Renal pelvis (tissue), 12 donors: ENCODE measurements at places on chromosomes 4 and X.

DNA sequence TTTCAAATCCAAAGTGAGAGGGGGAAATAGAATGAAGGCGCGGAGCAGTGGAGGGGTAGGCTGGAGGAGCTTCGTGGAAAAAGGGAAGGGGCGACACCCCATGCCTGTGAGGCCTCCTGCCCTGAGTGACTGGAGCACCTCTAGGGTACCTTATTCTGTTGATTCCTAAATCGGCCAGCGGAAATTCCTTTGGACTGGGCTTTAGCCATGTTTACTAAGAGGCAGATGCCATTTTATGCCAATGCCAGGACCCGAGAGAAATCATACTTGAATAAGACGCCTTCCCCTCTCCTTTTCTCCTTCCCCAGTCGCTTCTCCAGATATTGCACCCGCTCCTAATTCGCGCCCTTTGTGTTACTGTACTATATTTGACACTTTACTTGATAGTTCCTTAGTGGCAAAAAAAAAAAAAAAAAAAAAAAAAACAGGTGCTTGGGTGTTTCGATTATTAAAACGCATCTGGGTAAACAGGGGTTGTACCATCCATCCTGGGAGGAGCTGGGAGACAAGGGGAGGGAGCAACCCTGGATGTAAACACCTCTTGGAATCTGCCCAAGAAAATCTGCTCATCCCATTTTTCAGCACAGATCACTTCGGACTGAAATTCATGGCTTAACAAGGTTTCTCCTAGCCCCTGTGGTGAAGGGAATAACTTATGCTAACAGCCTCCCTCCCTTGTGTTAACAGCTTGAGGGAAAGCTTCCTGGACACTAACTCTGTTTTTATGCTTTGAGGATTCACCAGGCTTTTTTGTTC, 1.5 kb downstream of the BMP3 start:
- no peak for DNase-seq

GRCh38 chr4:8537041-8537461, 43.1 kb upstream of the GPR78 start:
- DNase-seq = no peak

- no peak for DNase-seq
These were observed 31.4 kb downstream of the SSX5 start for GRCh38 chrX:48165241-48165640.

DNA sequence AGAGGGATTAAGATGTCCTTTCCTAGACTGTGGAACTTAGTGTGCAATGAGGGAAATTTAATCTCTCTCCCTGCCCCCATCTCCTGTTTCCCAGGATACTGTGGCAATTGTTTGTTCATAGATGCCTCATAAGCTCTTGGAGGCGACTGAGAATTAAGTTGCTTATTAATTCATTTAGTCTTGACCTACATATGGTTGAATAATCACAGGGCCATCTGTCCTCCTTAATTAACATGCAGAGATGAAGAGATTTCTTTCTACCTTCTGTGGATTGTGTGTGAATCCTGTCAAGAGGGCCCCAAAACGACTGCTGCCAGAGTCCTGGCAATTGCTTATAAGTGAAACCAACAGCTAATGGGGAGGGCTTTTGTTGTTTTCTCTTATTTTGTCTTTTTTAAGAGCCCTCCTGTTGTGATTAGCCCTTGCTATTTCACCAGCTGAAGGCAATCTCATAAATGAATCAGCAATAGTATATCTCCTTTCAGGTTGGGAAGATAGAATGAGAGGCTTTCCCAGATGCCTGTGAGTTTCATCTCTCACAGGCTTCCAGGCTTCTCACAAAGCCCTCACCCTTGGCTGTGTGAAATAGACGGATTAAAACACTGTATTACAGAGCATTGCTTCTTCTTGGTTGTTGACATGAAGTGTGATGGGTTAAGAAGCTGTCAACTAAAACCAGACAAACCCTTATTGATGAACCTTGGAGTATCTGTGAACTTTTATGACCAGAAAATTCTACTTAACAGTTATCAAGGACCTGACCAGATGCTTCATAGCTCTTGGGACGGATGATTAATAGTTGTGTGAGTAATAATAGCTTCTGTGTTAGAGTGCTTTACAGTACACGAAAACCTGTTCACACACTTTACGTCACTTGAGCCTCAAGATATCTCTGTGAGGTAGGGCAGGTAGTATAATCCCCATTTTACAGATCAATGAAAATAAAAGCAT, 58.5 kb downstream of the PGRMC2 start:
- DNase-seq = peak; percentile 36

- no peak for DNase-seq
These were observed 21.2 kb upstream of the TAB3 start for GRCh38 chrX:30910124-30910860.

DNA sequence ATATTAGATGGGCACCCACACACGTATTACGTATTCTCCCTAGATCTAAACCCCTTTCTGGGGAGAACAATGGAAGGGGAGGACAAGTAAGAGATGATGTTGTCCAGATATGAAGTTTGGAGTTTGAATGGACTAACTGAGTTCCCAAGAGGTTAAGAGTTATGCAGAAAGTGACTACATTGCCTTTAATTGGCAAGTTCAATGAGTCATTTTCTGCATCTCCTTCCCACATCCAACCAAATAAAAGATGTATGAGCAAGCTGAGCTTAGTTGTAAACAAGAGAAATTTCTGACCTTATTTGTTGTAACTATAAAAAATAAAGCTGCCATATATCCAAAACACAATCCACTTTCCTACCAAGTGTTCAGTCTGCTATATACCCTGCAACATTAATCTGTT, 50.5 kb downstream of the TIGD2 start:
- no peak for DNase-seq

GRCh38 chr4:8552581-8553205, 27.5 kb upstream of the GPR78 start:
- no peak for DNase-seq

DNA sequence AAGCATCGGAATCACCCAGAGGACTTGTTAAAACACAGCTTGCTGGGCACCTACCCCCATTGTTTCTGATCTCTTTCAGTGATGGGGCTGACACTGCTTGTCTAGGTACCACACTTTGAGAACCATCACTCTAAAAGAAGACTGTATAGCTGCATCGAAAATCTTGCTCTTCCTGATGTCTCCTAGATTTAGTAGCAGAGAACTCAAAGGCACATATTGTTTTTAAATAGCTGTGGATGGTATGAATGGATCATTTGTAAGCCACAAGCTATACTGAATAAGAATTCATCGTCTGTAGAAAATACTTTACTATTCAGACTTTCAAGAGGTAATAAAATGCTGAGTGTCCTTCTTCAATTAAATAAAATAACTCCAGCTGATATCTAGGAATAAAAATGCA, 405.4 kb downstream of the ANKRD50 start:
- DNase-seq = no peak

- DNase-seq = no peak
These were observed 975.9 kb downstream of the STIM2 start for GRCh38 chr4:27836523-27836922.

- no peak for DNase-seq
These were observed 71.1 kb upstream of the PPP3CA start for GRCh38 chr4:101418466-101418865.

GRCh38 chr4:37383579-37384229, 139.2 kb downstream of the NWD2 start:
- DNase-seq = peak; percentile 48

DNA sequence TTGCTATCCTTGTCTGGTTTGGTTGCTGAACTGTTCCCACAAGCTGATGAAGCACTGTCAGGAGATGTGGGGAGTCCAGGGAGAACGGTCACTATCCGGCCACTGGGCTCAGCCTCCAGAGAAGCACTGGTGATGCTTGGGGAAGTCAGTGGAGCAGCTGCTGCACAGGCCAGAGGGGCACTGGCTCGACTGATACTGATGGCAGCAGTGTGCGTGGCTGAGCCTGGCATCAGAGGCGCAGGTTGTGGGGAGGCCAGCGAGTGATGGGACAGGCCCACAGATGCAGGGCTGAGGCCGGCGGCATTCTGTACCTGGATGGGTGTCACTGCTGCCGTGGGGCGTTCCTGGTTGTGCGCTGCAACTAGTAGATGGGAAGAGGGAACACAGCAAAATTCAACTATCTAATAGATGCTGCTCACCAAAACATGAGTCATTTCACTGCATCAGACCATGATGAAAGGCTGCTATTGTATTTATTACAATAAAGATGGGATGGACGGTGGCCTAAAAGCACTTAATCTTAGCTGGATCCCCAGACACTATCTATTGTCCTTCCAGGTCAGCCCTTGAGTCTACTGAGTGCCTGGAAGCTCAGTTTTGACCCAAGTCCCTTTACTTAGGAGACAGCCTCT, 106.3 kb upstream of the CBR4 start:
- DNase-seq = no peak

DNA sequence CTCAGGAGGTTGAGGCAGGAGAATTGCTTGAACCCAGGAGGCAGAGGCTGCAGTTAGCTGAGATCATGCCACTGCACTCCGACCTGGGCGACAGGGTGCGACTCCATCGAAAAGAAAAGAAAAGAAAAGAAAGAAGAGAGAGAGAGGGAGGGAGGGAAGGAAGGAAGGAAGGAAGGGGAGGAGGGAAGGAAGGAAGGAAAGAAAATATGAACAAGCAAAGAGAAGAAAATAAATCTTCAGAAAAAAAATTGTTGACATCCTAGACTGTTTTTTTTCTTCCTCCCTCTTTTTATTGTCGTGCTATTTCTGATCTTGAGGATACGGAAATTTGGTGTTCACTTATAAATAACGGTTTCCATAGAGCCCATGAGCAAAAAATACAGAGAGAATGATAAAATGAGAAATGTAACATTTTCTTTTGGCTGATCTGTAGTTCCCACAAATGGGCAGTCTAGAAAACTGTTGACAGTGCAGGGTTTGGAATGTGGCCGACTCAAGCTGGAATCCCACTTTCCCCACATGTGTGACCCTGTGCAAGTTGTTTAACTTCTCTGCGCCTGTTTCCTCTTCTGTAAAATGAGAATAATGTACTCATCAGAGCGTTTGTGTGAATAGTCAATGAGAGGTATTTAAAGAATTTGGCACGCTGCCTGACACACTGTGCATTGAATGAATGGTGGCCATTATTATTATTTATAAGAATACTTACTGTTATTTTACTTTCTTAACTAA, 19.4 kb downstream of the SORBS2 start:
- peak; percentile 51 for DNase-seq

- no peak for DNase-seq
These were observed 113.9 kb upstream of the EOLA2 start for GRCh38 chrX:150052226-150052625.

DNA sequence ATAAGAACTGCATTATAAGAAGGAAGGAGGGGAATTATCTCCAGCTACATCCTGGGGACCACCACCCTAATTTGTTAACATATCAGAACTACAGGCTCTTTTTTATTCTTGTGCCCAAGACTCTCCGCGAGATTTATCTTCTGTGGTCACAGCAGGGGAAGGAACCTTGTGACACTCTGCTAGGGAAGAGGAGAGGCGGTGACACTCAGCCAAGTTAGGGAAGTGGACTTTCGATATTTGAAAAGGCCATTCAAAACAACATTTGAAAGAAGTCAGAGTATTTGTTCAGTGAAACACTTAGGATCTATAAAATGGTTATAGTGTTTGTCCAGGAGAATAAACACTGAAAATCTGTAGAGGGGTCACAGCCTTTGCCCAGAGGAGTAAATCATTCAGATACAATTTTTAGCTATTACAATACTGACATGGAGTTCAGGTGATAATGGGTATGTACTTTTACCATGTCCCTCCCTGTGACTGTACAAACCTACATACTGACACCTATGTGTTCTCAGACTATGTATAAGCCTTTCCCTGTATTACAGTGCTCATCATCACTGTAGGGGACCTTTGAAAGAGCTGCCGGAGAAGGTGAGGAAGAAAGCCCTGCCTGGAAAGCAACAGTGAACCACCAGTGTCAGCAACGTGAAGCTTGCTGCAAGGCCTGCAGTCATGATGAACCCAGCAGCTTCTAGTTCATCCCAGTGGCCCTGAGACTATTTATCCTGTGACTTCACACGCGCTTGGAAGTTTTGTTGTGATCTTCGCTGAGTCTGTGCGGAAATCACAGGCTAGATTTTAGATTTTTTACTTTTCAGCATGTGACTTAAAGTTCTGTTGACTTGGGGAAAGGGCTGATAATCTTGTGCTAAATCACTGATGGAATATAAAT, 8.5 kb upstream of the PTTG2 start:
- no peak for DNase-seq

DNA sequence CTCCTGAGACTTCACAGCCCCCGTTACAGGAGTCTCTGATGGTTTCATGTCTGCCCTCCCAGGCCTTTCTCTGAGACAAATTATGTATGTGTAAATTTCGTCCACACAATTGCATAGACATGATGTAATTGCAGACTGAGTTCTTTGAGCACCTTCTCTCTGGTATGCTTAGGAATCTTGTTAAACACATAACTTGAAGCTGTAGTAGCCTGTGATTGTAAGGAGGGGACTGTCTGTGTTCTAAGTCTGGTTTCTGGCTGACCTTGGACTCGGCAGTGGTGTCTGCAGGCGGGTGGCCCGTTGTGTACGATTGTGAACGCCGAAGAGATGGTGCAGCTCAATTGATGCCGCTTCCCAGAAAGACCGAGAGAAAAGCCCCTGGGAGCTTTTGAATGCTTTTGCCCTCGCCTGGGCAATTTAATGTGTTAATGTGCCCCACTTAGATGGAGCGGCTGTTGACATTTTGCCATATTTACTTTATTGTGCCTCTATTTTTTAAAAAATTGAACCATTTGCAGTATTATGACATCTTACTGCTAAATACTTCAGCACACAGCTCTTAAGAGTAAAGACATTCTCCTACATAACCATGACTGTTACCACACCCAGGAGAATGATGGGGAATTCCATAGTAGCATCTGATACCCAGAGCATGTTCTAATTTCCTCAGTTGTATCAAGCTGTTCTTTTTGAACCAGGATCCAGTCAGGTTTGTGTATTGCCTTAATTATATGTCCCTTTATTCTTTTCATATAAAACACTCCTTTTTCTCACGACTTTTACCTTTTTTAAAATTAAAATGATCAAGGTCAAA, 58.4 kb upstream of the TADA2B start:
- DNase-seq = no peak

DNA sequence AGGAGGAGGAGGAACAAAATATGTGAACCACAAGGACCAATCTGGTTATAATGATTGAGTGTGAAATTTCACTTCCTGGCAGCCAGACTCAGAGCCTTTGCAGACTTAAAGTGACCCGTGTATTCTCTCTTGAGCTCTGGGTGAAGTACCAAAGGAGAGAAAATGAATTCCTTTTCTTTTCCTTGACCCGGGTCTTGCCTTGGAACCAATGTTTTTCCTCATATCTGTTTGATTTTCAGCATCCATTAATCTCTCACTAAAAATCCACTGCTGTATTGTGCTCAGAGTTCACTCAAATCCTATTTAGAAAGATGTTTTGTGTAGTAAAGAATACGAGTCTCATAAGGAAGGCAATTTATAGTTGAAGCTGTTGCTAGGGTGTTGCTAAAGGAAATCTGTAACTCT, 78.3 kb upstream of the C1QTNF7 start:
- DNase-seq = no peak
